ENCODE measurements at places on chromosomes 5 and 9.
A peak's percentile ranks its signal among the peaks of the same experiment; 100 is the strongest.

GRCh38 chr5:465591-466403, 22.8 kb downstream of the EXOC3 start:
- DNase-seq: no peak

DNA sequence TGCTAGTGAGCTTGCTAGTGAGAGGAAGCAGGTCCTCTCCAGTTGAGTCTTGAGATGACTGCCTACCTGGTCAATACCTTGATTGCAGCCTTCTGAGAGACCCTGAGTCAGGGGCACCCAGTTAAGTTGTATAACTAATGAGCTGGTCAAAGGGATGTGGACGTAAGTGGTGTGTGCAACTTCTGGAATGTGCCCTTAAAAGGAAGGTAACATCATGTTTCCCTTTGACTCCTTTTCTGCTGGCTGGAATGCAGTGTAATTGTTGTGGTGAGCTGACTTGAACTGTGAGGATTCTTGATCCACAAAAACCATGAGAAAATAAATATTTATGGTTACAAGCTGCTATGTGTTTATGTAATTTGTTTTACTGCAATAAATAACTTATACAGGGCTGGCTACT, 2.4 kb upstream of the SNX2 start:
- no peak for DNase-seq

DNA sequence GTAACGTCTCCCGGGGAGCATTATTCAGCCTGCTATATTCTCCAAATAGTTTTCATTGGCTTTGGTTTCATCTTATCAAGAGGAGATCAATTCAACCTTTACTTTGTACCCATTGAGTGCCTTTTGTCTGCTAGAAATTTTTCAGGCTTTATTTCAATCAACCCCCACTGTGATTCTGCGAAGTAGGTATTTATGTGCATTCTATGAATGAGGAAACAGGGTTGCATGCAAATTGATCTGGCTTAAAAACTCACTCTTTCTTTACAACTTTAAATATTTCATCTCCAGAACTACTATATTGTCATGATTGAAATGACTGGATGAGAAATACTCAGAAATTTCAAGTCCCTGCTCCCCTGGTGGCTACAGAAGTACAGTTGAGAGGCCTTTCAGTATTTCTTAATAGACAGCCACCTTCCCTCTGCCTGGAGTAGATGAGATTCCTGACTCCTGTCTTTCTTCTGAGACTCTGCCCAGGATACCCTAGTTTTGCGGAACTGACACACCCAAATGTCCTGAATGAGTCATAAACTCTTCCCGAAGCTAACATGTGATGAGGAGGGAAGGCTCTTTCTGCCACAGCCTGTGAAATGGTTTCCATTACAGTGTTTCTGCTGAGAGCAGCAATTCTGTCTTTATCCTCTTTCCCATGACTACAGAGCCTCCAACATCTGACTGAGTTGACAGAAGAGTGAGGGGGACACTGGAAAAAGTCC, 52.6 kb upstream of the TNC start:
- peak; percentile 72 for DNase-seq

- no peak for DNase-seq
These were observed 123.8 kb downstream of the GIN1 start for GRCh38 chr5:102996011-102996575.

- DNase-seq: no peak
These were observed 40.9 kb downstream of the PHF2 start for GRCh38 chr9:93617273-93617672.

DNA sequence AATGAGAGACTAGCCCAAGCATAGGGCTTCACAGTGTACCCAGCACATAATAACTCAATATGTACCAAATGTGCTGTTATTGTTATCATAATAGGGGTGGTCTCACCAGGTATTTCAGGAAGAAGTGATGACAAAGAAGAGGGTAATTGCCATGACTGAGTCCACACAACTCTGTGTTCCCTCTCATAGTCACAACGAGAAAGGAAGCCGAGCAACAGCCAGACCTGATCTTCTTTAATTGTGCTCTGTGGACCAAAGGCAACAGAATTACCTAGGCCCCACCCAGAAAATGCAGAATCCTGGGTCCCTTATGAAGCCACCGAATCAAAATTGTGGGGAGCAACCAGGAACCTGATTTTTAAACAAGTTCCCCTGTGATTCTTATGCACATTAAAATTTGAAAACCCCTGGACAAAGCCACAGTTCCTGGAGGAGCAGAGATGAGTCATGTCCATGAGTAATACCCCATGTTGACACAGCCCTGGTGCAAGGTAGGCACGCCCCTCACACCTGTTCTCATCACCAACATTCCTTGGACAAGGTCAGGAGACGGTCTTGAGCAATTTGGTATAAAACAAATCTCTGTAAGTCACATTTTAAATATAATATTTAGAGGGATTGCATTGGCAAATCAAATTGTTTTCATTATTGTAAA, 5.2 kb downstream of the FGF1 start:
- peak; percentile 86 for DNase-seq

DNA sequence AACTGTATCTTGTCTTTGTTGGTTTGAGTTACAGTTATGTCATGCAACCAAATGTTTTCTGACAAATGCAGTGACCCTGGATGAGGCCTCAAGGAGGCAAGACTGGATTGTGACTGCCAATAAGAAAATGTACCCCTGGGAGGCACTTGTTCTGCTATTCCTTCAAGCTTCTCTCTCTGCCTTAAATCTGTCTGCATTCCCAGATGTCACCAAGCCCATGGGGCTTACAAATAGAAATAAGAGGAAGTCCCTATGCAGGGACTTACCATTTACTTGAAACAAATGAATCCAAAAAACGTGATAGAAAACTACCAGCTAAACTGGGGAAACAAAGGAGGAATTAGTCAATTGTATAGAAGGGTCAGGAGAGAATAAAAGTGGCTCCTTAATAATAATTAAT, 8.2 kb upstream of the PARP8 start:
- DNase-seq: no peak

DNA sequence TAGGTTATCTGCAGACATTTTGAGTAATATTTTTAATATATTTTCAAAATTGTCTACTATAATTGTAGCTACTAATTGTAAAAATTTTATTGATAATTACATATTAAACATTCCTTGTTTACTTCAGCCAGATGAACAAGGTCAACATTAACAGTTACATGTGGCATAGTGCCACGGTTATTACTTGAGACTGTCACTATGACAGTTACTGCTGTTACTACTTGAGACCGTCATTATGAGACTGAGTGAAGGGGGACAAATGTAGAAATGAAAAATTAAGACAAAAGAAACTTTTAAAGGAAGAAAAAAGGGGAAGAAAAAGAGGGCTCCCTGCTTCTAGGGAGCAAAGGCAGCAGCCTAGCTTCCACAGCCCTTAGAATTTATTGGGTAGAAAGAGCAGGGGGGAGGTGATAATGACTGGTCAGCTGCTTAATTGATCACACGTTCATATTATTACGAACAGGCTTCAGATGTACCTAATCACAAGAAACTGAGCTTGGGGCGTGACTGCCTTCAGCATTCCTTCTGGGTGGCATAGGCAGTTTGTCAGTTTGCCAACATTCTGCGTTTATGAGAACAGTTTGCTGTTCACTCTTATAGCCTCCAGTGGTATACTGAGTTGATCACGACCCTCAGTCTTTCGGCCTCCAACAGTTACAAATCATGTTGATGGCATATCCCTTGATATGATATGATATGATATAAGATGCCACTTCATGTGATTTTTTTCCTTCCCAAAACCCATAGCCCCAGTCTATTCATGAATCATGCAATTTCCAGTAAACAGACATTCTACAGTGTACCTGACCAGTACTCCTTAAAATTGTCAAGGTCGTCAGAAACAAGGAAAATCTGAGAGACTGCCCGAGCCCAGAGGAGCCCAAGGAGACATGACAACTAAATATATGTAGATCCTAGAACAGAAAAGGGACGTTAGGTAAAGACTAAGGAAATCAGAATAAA, 13.1 kb downstream of the MARCHF6 start:
- DNase-seq: no peak

DNA sequence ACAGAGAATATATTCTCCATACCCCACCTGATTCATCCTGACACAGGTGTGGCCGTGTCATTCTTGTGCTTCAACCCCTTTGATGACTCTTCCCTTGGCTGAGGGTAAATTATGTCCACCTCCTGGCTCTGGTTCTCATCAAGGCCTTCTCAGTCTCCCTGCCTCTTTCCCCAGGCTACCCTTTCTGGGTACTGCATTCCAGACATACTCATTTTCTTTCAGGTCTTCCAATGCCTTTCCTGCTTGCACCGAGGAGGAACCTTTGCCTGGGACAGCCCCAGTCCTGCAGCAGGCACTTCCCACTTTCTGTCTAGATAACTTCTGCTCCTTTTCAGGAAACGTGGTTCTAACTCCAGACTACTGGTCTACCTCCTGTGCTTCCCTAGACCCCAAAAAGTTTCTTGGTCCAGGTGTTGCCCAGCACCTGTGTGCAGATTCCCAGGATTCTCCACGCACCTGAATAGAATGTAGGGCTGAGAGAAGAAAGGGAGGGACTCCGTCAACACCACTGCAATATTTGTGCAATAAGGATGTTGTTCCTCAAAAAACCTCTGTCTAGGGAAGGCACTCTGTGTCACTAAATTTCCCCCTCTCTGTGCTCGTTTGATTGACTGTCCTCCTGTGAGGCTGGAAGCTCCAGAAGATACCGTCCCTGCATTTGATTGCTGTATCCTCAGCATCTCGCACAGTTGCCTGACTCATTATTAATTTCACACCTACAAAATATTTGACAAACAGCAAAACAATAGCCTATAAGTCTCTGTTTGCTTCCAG, 255.4 kb upstream of the NFIL3 start:
- DNase-seq: no peak

GRCh38 chr9:37514999-37515398, 29.3 kb downstream of the POLR1E start:
- peak; percentile 6 for DNase-seq

GRCh38 chr5:150489360-150490295, 18.3 kb upstream of the NDST1 start:
- no peak for DNase-seq

GRCh38 chr9:134617836-134618162, 23.8 kb upstream of the COL5A1 start:
- DNase-seq: no peak

DNA sequence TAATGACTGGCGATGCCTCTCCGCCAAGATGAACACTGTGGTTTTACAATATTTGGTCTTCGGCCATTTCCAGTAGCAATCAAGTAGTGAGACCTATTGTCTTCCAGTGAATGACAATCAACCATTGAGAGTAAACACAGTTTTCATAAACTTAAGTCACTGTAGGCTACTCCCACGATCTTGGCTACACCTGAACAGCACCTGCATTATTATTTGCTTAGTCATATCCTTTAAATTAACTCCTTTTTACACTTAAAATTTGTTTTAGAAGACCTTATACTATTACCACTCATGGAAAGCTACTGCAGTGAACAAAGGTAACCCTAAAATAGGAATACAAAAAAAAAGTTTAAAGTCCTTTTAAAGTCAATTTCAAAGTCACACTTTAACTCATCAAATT, 58.2 kb downstream of the ZNF354C start:
- no peak for DNase-seq

DNA sequence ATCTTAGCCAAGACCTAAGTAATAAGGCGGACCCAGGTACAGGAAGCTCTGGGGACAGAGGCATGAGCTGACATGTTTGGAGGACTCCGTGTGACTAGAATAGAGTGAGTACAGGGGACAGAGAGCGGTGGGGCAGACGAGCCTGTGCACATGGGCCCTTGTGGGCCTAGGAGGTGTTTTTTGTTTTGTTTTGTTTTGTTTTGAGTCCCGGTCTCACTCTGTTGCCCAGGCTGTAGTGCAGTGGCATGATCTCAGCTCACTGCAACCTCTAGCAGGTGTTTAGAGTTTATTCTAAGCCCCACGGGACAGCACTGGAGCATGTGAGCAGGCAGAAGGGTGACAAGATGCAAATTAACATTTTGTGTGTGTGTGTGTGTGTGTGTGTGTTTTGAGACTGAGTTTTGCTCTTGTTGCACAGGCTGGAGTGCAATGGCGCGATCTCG, 3.1 kb upstream of the EEIG1 start:
- no peak for DNase-seq

DNA sequence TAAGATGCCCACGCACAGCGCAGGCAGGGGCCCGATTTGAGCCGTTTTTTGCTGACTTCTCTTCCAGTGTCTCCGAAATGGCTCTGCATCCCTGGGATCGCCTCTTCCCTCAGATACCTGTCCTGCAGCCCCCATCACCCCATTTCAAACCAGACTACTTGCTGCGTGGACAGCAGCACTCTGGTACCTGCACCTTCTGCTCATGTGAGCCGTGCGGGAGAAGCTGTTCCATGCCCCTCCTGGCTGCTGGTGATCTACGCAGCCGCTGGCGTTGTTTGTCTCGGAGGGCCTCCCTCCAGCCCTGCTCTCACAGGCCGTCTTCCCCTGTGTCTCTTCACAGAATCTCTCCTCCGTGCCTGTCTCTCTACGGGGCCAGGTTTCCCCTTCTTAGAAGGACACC, 13.4 kb downstream of the CEP72 start:
- DNase-seq: no peak

DNA sequence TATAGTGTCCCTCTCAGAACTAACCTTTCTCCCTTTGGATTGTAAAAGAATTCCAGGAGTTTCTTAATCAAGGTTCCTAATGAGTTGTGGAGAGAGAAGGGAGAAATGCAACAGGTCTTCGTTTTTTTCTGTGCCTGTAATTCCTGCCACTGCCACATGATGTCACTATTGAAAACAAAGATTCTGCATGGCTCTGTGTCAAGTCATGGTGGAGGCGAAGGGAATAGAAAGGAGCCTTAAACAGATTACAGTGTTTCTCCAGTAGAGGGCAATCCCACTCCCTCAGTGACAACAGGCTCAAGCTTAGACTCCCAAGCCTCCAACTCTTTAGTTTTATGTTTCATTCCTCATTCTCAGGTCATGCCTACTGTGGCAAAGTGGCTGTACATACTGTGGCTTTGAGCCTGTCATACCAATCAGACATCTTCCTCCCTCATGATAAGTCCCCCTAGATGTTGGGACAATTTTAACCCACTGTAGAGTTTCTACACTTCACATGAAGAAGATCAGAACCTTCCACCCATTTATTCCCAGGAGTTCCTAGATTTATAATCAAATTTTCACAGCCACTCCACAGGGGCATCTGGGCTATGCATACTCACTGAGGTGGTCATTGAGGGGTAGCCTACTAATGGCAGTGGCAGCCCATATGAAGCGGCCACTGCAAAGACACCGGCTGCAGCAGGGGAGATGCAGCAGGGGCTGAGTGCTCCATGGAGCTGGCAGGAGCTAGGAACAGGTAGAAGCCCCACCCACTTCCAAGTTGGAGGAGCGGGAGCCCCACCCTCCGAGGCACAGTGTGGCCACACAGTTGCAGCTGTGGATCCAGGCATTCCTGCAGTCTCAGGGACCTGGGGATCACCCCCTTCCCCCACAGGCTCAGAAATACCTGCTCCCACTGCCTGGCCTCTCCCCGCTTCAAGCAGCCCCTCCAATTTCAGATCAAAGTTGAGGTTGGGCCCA, 97.4 kb upstream of the TRIM32 start:
- DNase-seq: no peak
